Left renal pelvis (tissue), 4 donors: ENCODE measurements at places on chromosomes 2 and 18.

GRCh38 chr2:215779912-215780311, 233.4 kb downstream of the MREG start:
- no peak for DNase-seq

DNA sequence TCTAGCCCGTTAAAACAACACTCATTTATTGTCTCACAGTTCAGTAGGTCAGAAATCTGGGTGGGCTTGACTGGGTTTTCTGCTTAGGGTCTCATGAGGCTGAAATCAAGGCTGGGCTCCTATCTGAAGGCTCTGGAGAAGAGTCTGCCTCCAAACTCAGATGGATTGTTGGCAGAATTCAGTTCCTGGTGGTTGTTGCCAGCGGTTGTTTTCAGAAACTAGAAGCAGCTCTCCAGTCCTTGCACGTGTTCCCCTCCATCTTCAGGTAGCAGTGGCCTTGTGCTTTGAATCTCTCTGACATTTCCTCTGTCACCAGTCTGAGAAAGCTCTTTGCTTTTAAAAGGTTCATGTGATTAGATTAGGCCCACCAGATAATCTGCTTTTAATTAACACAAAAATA, 20.1 kb upstream of the FN1 start:
- no peak for DNase-seq

GRCh38 chr18:32476106-32476505, 5.4 kb upstream of the GAREM1 start:
- DNase-seq = no peak

DNA sequence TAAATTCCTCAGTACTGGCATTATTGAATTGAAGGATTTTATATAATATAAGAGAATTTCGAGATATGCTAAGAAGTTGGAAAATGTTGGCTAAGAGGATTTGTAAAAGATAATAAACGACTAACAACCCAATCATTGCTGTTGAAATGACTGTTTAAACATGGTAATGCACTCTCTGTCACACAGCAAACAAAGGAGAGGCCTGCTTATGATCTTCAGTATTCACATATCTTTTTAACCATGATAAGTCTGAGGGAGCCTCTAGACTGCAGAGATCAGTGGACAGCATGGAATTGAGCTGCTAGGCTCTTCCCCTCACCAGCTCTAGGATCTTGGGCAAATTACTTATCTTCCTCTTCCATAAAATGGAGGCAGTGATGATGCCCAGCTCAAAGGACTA, 2.7 kb downstream of the KCTD18 start:
- DNase-seq = no peak

DNA sequence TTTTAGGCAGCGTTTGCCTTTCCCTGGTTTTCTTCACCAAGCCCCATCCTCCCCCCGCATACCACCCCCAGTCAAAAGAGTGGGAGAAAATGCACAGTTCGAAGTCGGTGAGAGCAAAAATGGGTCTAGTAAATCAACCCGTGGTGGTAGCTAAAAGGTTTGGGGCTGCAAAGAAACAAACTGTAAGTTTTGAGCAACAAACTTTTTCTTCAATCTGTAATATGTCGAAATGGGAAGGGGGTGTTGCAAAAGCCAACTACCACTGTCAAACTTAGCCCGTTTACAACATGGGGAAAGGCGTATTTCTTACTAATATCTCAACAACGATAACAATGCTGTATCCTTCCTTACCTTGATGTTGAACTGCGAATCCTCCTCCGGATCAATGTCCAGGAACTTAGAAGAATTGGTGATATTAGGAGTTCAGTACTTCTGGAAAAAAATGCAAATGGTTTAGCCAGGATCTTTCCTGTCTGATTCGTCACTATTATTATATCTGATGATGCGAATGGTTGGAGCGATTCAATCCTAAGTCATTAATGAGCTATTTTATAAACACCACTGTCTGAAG, 2.4 kb upstream of the SATB2 start:
- no peak for DNase-seq

GRCh38 chr2:224223851-224224555, 177.9 kb downstream of the FAM124B start:
- DNase-seq = no peak

DNA sequence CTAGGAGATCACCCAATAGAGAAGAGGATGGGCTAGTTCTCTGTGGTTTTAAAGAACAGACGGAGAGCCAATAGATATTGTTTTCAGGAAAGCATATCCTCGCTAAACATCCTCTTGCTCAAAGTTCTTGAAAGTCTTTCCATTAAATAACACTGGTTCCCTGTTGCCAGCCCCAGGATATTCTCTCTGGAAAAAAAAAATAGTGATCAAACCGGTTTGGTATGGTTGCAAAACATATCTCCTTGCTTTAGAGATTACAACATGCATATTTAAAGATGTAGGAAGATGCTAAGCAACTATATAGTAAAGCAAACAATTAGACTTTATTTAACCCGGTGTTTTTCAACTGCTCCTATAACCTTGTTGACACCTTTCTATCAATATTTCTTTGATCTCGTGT, 211.4 kb downstream of the CMPK2 start:
- no peak for DNase-seq
